GM10248 (cell line): ENCODE measurements at places on chromosomes 1 and 21.

- no peak for DNase-seq
Observed at GRCh38 chr1:81151206-81151605, 649.5 kb upstream of the ADGRL2 start.

- DNase-seq, result no peak
Observed at GRCh38 chr21:16337266-16337665, 607.5 kb downstream of the USP25 start.

GRCh38 chr1:230056098-230056497 lies 10.9 kb upstream of the GALNT2 start:
- no peak for DNase-seq

- no peak for DNase-seq
Observed at GRCh38 chr1:30757352-30758120, at the start of gene LAPTM5. TSS of gene LAPTM5 (minus strand) at chr1:30757774. CDS start at chr1:30757745, 29 bp downstream.

- DNase-seq, result no peak
Observed at GRCh38 chr1:20723537-20724363, 5.9 kb upstream of the KIF17 start.

DNA sequence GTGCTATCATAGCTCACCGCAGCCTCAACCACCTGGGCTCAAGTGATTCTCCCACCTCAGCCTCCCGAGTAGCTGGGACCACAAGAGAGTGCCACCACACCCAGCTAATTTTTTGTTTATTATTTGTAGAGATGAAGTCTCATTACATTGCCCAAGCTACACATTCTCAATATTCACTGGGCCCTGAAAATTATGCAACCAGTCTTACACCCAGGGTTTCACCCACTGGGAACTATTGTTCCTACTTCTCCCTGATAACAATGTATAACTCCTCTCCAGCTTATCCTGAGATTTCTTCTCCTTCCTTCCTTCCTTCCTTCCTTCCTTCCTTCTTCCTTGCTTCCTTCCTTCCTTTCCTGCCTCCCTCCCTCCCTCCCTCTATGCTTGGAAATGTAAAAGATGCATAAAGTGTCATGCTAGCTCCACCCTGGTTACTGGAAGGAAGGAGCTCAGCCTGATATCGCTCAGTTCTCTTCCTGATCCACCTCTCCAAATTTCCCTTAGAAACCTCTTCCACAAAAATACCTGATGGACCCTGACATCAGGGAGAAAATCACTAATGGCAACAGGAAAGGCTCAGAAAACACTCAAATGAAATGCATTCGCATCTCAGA lies 11.2 kb upstream of the VSIG8 start:
- no peak for DNase-seq

DNA sequence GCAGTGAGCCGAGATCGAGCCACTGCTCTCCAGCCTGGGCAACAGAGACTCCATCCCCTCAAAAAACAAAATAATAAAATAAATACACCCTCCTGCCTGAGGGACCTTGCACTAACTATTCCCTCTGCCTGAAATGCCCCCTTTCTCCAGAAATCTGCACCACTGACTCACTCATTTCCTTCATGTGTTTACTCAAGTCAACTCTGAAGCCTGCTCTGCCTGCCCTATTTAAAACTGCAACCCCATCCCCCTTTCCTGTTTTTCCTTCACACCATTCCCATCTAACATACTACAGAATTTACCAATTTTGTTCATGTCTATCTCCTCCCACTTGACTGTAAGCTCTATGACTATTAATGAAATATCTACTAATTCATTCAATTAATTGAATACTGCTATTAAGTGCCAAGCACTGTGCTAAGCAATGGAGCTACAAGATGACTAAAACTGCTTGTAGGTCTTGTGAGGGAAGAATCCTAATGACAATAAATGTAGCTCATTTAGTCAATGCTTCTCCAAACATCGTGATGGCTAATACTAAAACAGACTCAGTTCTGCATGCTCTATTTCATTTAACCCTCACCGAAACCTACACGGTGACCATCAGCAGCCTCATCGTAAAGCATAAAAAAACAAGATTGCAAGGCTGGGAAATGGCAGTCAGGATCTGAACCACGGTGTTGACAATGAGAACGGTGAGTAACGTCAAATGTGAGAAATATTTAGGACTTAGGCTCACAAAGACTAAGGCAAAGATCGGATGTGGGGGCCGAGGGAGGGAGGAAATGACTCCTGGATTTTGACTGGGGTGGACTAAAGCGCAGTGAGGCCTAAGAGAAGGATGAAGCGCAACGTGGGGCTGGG lies 749 bp upstream of the TMEM39B start:
- DNase-seq, result no peak

- no peak for DNase-seq
Observed at GRCh38 chr1:116306840-116307442, 66.1 kb upstream of the ATP1A1 start.

GRCh38 chr1:54218883-54219687 lies 19.1 kb downstream of the MRPL37 start:
- DNase-seq, result no peak

GRCh38 chr21:8994640-8995511 lies 1526.5 kb upstream of the TPTE start:
- DNase-seq, result no peak

GRCh38 chr1:112594208-112594876 lies 24.6 kb downstream of the ST7L start:
- no peak for DNase-seq

GRCh38 chr1:156284112-156284511 lies at the start of gene TMEM79:
TSS of gene TMEM79 (plus strand) at chr1:156284325. CDS start at chr1:156285227, 902 bp downstream.
- no peak for DNase-seq

- no peak for DNase-seq
Observed at GRCh38 chr1:86852782-86853408, 61.0 kb downstream of the SELENOF start.

DNA sequence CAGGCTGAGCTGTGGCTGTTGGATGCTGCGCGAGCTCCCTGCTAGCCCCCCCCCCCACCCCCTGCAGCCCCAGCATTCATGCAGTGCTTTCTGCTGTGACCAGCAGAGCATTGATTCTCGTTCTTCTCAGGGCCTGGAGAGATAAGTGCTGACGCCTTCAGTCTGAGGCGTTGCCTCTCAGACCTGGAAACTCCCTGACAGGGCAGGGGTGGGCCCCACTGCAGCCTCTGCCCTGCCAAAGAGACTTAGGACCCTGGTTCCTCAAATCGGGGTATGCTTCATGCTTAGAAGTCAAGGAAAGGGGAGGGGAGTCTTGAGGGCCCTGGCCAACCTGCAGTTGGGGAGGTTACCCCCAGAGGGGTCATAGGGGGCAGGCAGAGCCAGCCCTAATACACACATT lies 38.5 kb downstream of the PTPRF start:
- peak; percentile 77 for DNase-seq

DNA sequence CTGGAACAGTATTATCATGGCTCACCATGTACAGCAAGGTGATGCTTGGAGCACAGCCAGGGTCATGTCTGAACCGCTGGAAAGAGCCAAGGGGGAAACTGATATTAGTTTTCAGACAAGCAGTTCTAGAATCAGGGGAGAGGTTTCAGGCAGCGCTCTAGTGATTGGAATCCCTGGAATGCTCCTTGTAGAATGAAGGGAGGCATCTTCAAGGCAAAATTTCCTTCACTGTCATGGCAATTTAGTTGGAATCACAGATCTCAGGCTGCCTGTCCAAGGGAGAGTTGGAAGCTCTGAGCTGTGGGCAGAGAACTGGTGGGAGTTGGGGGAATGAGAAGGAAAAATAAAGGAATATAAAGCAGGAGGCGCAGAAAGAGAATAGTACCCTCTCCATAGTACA lies 737.1 kb downstream of the PTPRU start:
- no peak for DNase-seq

GRCh38 chr21:43352568-43353281 lies 74.2 kb downstream of the SIK1 start:
- DNase-seq, result peak; percentile 87

GRCh38 chr1:147618077-147618569 lies 52.2 kb downstream of the ACP6 start:
- DNase-seq, result no peak

DNA sequence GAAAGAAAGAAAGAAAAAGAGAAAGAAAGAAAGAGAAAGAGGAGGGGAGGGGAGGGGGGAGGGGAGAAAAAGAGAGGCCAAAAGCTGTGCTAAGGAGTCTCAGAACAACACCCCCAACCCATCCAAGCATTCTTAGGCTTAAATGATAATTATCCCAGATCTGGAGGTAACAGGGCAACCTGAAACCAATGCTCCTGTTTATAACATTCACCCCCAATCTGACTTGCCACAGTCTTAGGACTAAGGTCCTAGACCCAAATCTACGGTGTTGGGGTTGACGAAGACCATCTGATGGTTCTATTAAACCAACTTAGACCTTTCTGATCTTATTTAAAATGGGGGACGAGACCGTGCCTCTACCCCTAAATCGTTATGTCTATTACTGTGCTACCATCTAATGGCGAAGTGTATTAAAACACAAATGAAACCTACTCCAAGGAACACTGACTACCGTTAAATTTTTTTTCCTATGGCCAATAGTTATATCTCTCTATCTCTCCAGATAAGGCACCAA lies 119.3 kb upstream of the CDC42BPA start:
- DNase-seq, result no peak

GRCh38 chr1:163367721-163368120 lies 46.0 kb downstream of the NUF2 start:
- no peak for DNase-seq

- no peak for DNase-seq
Observed at GRCh38 chr21:39965026-39965425, 97.8 kb downstream of the PCP4 start.

DNA sequence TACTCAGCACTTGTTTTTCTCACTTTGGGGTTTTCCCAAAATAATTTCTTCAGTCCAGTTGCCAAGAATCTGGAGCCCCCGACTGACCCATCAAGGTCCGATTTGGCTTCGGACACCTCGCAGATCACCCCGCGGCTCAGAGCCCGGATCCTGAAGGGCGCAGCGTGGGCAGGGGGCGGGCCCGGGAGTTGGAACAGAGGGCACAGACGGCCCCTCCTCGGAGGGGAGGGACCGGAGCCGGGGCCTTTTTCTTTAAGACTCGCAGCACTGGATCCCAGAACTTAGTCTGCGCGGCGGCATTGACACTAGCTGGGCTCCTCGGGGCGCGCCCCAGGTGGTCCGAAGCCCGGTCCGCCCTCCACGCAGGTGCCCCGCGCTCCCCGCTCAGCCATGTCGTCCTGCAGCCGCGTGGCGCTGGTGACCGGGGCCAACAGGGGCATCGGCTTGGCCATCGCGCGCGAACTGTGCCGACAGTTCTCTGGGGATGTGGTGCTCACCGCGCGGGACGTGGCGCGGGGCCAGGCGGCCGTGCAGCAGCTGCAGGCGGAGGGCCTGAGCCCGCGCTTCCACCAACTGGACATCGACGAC lies at the start of gene CBR3:
CBR3 (plus strand) TSS at position 277 of the 588 bp plus-strand sequence; CDS start at position 391, 114 bp downstream.
- DNase-seq, result peak; percentile 39

DNA sequence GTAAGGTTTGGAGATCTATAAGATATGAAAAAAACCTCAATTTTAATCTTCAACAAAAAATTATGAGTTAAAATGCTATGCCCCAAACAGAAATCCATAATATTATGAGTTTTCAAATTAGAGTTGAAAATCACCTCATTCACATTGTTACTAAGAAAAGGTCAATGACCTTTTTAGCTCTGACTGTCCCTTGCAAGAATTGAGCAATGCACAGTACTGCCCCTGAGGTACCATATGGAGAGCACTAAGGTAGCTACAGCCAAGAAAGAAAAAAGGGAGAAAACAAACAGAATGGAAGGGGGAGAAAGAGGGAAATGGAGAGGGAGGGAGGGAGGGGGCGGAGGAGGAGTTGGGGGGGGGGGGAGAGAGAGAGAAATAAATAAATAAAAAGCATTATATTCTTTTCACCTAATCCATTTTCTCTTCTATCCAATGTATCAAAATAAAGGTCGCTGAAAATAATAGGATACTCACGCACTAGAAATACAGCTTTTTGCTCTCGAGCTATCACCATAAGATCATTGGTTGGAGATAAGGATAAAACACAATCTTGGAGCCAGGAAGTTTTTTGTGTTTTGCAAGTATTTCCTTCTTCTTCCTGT lies 58.8 kb downstream of the RAB3GAP2 start:
- no peak for DNase-seq

GRCh38 chr1:103783944-103784377 lies 34.3 kb downstream of the AMY1C start:
- no peak for DNase-seq

DNA sequence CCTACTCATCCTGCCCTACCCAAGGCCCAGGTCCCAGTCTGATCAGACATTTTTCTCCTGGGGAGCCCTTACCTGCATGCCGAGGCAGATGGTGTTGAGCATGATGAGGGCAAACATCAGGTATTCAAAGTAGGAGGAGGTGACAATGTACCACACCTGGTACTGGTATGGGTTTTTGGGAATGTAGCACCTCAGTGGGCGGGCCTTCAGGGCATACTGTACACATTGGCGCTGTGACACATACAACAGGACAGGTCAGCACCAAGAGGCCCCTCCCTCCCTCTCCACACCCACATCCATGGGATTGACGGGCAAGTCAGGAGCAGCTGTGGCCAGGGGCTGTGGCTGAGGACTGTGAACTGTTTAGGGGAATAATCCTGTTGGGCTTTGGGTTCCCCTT lies 37.1 kb upstream of the KIF21B start:
- no peak for DNase-seq

GRCh38 chr1:98364544-98364943 lies 297.0 kb upstream of the SNX7 start:
- no peak for DNase-seq

DNA sequence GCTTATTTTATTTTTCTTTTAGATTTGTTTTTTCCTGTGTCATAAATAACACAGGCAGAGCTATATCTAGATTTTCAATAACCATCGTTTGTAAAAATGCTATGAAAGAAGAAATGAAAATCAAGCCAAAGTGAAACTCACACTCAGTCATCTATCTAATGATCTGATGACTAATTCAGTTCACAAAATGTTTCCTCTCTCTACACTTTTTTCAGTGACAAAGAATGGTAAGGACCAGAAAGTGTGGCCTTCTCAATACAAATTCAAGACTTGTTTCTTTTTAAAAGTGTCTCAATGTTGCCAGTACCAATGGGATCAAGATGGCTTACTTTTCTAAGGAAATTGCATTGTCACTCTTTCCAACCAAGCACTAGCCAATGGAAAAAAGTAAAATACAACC lies 282.8 kb upstream of the PKN2 start:
- peak; percentile 37 for DNase-seq

- no peak for DNase-seq
Observed at GRCh38 chr1:9435854-9436640, 103.2 kb upstream of the SLC25A33 start.

DNA sequence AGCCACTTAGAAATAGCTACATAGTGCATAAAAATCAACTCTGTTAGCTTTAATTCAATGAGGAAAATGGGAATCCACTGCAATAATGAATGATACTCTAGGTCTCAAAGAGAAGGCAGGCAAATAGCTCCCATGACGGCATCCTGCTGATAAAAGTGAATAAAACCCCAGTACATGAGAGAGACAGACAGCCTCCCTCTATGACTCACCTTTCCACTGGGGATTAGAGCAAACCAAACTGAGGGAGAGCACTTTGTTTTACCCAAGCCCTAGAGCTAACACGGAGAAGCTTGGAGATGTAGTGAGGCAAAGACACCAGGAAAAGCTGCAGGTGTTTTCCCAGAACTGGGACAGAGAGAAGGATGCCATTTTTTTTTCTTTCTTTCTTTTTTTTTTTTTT lies 621.9 kb downstream of the LRRIQ3 start:
- no peak for DNase-seq

GRCh38 chr1:229661022-229661877 lies 35.2 kb downstream of the URB2 start:
- DNase-seq, result peak; percentile 85

GRCh38 chr1:160681891-160682140 lies 29.8 kb downstream of the CD48 start:
- no peak for DNase-seq
